CD4-positive, alpha-beta T cell treated with Interferon alpha-2 for 1 hour (primary cell): ENCODE measurements at places on chromosomes 2 and 18.

- no peak for DNase-seq
Measured at GRCh38 chr2:67922080-67922785, 140.6 kb downstream of the C1D start.

- no peak for DNase-seq
Measured at GRCh38 chr2:207067473-207067872, 98.3 kb downstream of the KLF7 start.

GRCh38 chr2:133484784-133485183 lies 83.5 kb downstream of the NCKAP5 start:
- DNase-seq: no peak

DNA sequence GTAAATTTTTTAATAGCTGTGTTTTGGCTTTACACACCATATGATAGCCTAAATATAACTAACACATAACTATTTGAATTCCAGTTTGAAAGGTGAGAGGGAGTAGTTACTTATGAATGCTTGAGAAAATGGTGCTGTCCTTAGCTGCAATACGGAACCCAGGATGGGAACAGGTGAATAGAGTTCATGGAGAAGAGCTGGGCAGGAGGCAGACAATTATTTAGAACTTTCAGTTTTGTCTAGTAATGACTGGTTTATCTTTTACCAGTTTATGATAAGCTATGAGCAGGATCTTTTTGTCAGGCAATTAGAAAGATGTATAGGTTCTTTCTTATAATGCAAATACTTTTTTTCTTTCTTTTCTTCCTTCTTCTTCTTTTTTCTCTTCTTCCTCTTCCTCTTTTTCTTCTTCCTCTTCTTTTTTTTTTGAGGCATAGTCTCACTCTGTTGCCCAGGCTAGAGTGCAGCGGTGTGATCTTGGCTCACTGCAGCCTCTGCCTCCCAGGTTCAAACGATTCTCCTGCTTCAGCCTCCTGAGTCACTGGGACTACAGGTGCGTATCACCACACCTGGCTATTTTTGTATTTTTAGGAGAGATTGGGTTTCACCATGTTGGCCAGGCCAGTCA lies 25.9 kb downstream of the UBR3 start:
- DNase-seq: no peak

DNA sequence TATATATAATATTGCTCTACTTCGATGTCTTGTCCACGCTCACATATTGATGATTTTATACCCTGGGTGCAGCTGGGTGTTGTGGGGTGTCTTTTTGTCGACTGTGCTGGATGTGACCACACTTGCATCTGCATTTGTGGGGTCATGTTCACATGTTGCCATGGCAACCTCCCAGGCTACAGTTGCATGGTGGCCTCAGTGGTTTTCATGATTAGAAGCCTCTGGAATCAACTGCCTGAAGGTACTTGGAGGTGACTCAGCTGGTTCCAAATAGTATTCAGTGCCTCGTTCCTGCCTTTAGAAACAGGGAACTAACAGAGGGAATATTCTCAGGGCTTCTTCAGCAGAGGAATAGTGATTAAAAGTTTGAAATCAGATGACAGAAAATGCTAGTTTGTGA lies 166.3 kb upstream of the NYAP2 start:
- DNase-seq: no peak

DNA sequence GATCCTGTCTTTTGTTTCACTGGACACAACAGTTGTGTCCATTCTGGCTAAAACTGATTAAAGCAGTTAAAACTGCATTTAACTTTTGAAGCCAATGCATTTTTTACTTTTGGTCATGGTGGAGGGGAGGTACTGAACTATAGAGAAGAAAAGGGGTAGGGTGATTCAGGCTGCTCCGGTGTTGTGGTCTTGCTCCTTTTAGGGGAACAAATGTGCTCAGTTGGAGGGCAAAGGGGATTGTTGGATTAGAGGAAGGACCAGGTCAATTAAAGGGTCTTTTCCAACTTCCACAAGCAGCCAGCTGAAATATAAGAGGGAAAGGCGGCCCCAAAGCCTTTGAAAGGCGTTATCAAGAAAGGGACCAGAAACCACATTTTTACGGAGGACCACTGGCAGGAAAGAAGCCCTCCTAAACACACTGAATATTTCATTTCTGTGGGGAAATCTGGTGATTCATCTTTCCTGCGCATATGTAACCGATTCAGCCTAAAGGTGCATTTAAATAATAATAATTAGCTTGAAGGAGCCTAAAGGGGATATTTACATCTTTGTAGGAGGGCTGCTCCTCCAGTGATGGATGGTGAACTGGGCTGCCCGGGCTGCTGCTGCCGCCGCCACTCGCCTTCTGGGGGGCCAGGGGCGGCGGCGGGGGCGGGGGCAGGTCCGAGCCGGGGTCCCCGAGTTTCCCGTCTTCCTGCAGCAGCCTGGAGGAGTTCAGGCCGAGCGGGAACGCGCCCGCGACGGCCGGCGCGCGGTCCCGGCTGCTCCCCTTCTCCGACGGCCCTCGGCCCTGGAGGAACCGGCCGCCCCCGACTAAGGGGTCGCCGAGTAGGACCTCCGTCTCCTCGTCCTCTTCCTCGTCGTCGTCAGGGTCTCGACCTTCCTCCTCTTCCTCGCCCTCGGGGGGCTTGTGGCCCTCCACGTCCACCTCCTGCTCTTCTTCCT lies 5.2 kb downstream of the SKOR2 start:
- no peak for DNase-seq

- DNase-seq: no peak
Measured at GRCh38 chr2:71681626-71682025, 228.3 kb downstream of the DYSF start.

DNA sequence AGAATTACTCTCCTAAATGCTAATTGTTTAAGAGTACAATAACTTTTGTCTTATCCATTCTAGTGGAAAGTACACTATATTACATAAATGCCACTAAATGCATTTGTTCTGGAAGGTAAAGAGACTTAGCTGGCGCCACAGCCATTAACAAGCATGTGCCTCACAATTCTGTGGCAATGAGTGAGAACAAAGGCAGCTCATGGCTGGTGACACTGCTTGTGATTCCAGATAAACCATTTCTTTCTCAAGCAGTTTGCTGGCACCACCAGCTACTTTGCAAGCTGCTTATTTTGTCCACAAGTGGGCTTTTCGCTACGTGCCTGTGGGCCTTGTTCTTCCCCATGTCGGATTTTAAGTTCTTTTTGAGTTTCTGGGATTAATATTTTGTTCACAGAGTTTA lies 147.6 kb upstream of the SMAD7 start:
- no peak for DNase-seq

DNA sequence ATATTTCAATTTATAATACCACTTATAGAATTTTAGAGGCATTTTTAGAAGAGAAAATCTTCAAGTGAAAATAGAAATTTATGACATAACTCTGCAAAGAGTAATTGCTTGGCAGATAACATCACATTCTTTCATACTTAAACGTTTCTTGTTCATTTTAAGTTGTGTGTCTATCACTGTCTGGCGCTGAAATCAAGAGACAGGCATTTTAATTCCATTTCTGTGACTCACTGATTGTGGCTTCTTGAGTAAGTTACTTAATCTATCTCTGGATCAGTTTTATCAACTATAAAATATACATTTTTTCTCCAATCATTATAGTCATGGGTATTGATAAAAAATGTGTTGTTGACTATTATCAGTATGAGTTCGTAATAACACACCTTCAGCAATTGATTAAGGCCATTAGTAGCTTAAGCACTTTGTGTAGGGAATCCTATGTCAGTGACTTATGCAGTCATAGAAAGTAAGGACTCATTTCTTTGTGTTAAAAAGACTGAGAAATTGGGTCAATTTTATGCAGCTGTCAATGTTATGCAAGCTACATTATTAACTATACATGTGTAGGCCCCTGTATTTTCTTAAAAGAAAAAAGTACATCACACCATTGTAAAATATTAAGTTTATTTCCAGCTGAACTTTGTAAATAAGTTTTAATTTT lies 497.3 kb downstream of the CCDC85A start:
- no peak for DNase-seq

- DNase-seq: no peak
Measured at GRCh38 chr2:211864328-211864727, 674.3 kb downstream of the ERBB4 start.

GRCh38 chr2:203656522-203657287 lies 49.7 kb upstream of the CD28 start:
- DNase-seq: no peak

DNA sequence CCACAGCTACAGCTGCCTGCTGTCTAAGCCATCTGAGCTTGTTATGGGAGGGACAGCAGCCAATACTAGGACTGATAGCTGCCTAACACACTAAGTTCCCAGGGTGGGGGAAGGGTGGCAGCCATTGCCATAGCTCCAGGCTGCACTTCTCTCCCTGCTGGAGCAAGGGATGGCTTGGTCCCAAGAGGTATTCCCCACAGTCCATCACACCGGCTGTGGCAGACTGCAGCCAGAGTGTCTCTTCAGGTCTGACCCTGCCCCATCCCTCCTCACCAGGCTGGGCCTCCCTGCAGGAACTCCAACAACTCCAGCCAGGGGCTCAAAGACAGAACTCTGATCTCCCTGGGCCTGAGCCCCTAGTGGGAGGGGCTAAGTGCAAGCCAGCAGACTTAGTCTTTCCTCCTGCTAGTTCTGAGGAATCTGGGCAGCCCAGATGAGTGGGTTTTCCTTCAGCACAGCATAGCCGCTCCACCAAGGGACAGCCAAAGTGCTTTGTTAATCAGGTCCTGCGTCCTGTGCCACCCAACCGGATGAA lies 632.1 kb downstream of the SOCS6 start:
- DNase-seq: no peak

DNA sequence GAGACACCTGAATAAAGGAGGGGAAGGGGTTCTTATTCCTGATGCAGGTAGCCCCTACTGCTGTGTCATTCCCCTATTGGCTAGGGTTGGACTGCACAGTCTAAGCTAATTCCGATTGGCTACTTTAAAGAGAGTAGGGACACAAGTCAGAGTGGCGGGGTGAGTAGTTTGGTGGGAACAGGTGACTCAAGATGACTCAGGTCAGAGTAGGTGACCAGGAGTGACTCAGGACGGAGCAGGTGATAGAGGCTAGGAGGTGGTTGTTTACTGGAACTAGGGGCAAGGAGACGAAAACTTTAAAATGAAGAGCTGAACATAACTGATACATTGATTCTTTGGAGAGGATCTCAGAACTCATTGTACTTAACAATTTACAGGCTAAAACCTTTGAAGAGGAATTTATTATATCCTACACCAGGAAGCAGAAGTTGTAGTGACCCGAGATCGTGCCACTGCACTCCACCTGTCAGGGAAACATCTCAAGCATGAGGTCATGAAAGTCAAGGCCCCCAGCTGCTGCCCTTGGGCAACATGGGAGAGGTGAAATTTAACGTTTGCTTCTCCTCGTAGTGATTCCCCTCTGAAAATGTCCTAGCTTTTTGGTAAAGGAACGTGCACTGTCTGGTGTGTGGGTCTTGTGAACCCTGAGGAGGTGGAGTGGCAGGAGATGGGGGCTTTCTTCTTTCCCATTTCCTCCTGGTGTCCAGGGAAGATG lies 4.5 kb upstream of the CYP27A1 start:
- DNase-seq: no peak

- no peak for DNase-seq
Measured at GRCh38 chr2:56167616-56168562, 15.9 kb upstream of the CCDC85A start.

GRCh38 chr2:239978411-239978810 lies 46.7 kb downstream of the NDUFA10 start:
- no peak for DNase-seq

- no peak for DNase-seq
Measured at GRCh38 chr2:43520919-43521318, 74.9 kb downstream of the THADA start.

DNA sequence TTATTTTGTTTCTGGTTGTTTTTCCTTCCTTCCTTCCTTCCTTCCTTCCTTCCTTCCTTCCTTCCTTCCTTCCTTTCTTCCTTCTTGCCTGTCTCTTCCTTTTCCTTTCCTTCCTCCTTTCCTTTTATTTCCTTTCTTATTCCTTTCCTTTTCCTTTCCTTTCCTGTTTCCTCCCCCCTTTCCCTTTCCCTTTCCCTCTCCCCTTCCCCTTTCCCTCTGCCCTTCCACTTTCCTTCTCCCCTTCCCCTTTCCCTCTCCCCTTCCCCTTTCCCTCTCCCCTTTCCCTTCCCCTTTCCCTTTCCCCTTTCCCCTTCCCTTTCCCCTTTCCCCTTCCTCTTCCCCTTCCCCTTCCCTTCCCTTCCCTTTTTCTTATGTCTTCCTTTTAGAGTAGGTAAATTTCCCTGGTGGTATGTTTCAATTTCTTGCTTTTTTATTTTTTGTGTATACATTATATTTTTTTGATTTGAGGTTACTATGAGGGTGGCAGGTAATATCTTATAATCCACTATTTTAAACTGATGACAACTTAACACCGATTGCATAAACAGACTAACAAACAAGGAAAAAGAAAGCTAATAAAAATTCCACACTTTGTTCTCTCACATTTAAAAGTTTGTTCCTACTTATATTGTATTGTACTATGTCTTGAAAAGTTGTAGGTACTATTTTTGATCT lies 311.0 kb upstream of the FSHR start:
- no peak for DNase-seq

DNA sequence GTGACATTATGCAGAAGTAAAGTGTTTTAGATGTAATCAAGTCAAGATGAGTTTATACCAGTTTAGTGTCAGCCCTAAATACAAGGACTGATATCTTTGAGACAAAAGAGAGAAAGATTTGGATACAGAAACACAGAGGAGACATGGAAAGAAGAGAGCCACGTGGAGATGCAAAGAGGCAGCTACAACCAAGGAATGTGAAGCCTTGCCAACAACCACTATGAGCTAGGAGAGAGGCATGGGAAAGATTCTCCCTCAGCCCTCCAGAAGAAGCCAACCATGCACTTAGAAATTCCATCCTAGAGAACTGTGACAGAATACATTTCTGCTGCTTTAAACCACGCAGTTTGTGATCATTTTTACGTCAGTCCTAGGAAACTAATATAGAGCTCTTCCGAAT lies 217.2 kb downstream of the DOK6 start:
- DNase-seq: no peak

GRCh38 chr2:129273266-129274037 lies 706.0 kb upstream of the RAB6C start:
- no peak for DNase-seq

GRCh38 chr2:20196657-20197161 lies 28.2 kb downstream of the SDC1 start:
- no peak for DNase-seq

GRCh38 chr2:214881647-214882202 lies 72.2 kb upstream of the BARD1 start:
- DNase-seq: no peak

GRCh38 chr2:109058191-109058632 lies 69.2 kb upstream of the EDAR start:
- DNase-seq: no peak

GRCh38 chr2:33354981-33355380 lies 121.5 kb upstream of the RASGRP3 start:
- DNase-seq: no peak

- DNase-seq: no peak
Measured at GRCh38 chr18:27057519-27058234, 127.4 kb downstream of the CHST9 start.

- DNase-seq: no peak
Measured at GRCh38 chr2:83899271-83899670, 559.8 kb downstream of the SUCLG1 start.

- no peak for DNase-seq
Measured at GRCh38 chr2:164890544-164890943, 48.9 kb upstream of the COBLL1 start.

GRCh38 chr2:224272237-224272910 lies 129.5 kb downstream of the FAM124B start:
- no peak for DNase-seq
